ENCODE measurements at places on chromosomes 7 and 10.
A peak's percentile ranks its signal among the peaks of the same experiment; 100 is the strongest.

DNA sequence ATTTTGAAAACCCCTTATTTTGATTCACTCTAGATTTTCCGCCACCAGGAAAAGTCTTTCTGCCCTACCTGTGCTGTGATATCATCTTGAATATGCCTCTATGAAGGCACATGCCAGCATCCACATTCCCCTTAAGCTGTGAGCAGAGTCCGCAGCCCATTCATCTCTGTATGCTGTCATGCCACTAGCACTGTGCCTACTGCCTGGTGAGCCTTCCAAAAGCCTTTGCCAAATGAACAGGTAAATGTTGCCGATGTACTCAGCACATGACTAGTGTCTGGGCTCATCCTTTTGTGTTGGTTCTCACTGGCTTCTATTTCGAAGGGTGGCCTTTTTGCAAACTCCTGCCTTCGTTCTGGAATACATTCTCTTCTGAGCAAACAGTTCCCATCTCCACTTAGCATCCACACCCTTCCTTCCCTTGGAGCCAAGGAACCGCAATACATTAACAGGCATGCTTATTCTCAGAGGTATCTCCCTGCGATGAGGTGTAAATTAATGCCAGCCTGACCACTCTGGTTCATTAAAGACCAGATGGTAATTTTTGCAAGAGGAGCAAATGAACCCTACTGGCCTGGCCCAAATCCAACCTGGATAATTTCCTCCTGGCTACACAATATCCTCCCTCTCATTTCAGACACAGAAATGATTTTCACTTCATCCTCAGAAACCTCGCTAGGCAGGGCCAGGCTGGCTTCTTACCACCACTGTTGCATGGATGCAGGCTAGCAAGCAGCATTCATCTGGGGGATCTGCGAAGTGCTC, 339.7 kb upstream of the NFE2L3 start:
- DNase-seq: no peak

DNA sequence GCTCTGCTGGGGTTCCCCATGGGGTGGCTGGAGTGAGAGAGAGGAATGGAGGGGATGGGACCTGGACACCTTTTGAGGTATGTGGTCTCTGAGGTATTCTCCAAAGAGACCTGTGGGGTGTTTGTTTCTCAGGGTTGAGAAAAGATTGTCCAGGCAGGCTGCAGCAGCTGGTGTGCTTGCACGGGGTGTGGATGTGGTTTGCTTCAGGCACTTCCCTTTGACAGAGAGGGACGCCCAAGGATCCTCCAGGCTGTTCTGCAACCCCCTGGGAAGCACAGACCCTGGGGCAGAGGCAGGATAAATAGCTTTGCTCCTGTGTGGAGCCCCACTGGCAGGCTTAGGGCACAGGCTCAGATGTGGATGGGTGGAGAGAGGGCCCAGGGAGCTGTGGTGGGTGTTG, 115.1 kb upstream of the AGK start:
- no peak for DNase-seq

DNA sequence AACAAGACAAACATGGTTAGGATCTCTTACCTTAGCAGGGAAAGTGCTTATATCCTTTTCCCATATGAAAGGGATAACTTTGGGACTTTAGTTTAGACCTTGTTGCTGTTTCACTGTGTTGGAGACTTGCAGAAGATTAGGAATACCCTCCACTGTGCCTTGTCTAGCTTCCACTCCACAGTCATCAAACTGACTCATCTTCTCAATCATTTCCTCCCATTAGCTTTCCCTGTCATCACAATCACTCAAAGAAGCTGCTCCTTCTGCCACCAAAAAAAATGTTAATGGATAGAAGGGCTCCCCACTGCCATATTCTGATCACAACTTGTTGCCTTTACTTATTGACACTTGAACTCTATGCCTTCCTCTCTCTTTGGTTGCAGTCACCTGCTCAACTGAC, 16.8 kb downstream of the GNG11 start:
- DNase-seq: no peak

- DNase-seq: no peak
Measured at GRCh38 chr7:95169678-95170077, 154.7 kb downstream of the PON1 start.

GRCh38 chr10:42932735-42933447, 144.0 kb upstream of the RET start:
- peak; percentile 34 for DNase-seq

GRCh38 chr10:116744163-116744753, 1.9 kb upstream of the HSPA12A start:
- DNase-seq: no peak

GRCh38 chr10:23693501-23693901, 254.6 kb downstream of the OTUD1 start:
- no peak for DNase-seq

- DNase-seq: no peak
Measured at GRCh38 chr10:43940898-43941837, 292.5 kb upstream of the ZNF32 start.

DNA sequence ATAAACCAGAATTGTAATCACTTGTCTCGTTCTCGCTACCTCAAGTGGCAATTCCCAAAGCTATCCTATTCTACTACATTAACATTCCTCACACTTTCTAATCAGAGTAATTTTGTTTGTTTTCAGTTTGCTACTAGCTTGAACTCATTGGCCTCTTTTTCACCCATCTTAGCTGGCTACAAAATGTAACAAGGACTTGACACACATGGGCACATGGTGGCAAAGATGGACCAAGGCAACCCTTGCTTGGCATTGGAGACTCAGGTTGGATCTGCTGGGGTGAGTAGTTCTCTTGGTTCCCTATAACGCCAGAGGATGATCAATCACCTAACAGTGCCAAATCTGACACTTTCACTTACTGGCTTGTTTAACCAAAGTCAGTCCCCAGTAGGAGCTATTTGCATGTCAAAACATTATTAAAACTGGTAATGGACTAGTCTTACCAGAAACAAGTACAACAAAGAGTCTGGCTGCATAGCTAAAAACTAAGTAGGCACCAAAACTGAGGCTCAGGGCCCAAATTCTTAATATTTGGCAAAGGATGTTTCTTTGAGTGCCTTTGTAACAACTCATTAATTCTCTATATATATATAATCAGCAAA, 1.9 kb downstream of the USP6NL start:
- no peak for DNase-seq

- no peak for DNase-seq
Measured at GRCh38 chr10:117339578-117339977, 35.7 kb downstream of the PDZD8 start.

DNA sequence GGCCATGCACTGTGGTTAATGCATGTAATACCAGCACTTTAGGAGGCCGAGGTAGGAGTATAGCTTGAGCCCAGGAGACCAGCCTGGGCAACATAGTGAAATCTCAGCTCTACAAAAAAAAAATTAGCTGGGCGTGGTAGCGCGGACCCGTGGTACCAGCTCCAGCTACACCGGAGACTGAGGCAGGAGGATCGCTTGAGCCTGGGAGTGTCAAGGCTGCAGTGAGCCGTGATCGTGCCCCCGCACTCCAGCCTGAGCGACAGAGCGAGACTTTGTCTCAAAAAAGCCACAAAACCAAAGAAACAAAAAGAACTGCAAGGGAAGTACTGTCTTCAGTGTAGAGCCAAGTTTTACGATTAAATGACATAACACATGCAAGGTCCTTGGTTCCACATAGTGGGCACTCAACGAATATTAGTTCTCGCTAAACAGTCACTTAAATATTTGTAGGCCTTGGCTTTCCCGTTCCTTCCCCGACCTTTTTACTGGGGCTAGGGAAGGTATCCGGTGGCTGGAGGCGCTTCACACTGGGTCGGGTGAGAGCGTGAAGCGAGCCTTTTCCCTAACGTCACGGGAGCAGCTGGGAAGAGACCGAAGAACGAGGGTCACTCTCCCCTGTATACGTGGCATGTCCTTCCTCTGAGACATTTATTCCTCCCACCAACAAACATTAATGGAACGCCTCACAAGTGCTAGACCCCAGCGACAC, 993 bp upstream of the SND1 start:
- DNase-seq: no peak

DNA sequence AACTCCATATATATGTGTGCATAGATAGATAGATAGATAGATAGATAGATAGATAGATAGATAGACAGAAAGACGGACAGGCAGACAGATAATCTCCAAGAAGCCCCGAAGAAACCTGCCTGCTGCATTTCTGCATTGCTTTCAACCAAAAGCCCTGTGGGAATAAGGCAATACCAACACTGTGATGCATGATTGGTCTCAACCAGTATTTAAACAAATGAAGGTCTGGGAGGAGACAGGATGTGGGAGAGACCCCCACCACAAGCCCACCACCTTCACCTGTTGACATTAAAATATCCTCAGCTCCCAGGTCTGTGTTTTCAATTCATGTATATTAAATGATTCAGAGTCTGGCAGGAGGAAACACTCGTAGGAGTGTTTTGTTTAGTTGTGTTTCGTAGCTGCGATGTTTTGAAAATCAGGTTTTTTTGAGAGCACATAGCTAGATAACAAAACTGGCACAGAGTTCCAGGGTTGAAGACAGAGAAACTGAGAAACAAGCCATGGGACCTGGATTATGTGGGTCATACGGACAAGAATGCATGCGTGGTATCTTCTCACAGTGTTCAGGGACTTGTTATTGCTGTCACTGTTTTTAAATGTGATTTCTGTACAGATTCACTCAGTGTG, 200.7 kb upstream of the AHR start:
- no peak for DNase-seq

- no peak for DNase-seq
Measured at GRCh38 chr10:56728349-56728748, 367.3 kb upstream of the ZWINT start.

- no peak for DNase-seq
Measured at GRCh38 chr10:95237376-95238170, 43.5 kb downstream of the ACSM6 start.

- no peak for DNase-seq
Measured at GRCh38 chr10:112203328-112204076, 19.9 kb upstream of the GPAM start.

- DNase-seq: no peak
Measured at GRCh38 chr7:74032191-74032490, 4.2 kb downstream of the ELN start.

GRCh38 chr7:104366390-104366789, 38.0 kb downstream of the LHFPL3 start:
- DNase-seq: peak; percentile 33

GRCh38 chr10:72812753-72813430, 80.6 kb upstream of the OIT3 start:
- DNase-seq: no peak

DNA sequence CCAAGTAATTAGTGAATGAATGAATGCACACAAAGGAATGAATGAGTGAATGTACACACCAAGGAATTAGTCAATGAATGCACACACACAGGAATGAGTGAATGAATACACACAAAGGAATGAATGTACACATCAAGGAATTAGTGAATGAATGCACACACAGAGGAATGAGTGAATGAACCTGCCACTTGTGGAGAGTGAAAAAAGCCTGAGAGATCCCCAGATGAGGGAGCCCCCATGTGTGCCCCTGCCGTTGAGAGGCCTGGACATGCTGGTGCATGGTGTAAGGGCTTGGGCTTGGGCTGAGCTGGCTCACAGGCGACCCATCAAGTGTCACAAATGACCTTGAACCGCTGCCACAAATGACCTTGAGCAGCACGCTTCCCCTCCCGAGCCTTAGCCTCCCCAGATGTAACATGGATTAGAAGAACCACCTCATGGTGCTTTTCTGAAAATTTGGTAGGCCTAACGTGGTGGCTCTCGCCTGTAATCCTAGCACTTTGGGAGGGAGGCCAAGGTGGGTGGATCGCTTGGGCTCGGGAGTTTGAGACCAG, 46.2 kb downstream of the GTF2IRD1 start:
- no peak for DNase-seq

DNA sequence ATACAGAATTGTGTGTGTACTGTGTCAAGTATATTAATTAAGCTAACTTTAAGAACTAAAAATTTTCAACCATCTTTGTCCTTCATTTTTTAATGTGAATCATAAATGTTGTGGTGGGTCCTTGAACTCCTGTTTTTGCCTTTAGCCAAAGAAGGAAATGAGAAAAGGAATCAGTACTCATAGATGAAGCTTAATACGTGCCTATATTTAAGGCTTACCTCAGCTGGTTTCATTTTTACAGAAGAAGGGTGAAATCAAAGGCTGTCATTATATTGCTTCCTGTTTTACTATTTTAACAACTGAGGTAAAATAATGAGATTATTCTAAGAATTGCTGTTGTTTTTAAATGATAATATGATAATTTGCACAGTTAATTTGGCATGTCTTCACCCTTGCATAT, 6.3 kb upstream of the SNX13 start:
- DNase-seq: no peak

- DNase-seq: no peak
Measured at GRCh38 chr10:32384171-32384570, 37.2 kb upstream of the EPC1 start.

GRCh38 chr7:1192171-1192676, 32.2 kb upstream of the ZFAND2A start:
- no peak for DNase-seq

- DNase-seq: no peak
Measured at GRCh38 chr10:6739530-6740174, 159.6 kb upstream of the PRKCQ start.

- DNase-seq: no peak
Measured at GRCh38 chr10:104824380-104825006, 183.4 kb downstream of the SORCS3 start.

DNA sequence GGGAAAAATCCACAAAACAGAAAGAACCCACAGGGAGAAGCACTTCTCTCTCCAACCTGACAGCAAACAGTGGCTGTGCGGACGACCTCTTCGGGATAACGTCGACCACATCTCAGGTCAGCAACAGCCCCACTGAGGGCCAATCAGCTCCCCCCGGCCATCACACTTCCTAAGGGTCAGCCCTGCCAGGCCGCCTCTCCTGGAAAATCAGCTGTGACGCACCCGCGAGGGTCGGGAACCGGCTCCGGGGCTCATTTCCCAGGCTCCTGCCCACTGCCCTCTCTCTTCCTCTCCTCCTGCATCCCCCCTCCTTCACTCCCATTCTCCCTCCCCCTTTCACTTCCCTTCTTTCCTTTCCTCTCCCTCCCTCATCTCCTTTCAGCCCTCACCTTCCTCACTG, 118.3 kb downstream of the DIP2C start:
- DNase-seq: no peak

- no peak for DNase-seq
Measured at GRCh38 chr10:75266945-75267344, 31.2 kb upstream of the COMTD1 start.

- no peak for DNase-seq
Measured at GRCh38 chr7:69912846-69913245, 314.6 kb downstream of the AUTS2 start.

GRCh38 chr10:71015674-71016073, 127.3 kb upstream of the PCBD1 start:
- DNase-seq: no peak

DNA sequence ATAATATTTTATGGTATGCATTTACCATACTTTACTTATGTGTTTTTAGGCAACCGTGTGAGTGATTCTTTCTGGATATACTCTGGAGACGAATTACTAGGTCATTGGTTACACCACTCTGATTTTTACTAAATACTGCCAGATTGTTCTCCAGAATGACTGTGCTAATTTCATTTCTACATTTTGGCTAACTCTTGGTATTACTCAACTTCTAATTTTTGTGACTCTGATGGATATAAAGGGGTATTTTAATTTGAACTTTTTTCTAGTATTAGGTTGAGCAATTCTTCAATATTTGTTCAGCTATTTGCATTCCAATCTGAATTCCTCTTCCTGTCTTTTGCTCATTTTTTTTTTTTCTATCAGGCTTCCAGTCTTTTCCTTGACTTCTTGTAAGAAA, 223.6 kb downstream of the MDFIC start:
- no peak for DNase-seq

Data from NCI-H1105 treated with DMSO at 0.1 percent for 48 hours (cell line).